ENCODE measurements at places on chromosomes 13 and 19.

- no peak for DNase-seq
These were observed 752 bp upstream of the HAS1 start for GRCh38 chr19:51724543-51724942.

DNA sequence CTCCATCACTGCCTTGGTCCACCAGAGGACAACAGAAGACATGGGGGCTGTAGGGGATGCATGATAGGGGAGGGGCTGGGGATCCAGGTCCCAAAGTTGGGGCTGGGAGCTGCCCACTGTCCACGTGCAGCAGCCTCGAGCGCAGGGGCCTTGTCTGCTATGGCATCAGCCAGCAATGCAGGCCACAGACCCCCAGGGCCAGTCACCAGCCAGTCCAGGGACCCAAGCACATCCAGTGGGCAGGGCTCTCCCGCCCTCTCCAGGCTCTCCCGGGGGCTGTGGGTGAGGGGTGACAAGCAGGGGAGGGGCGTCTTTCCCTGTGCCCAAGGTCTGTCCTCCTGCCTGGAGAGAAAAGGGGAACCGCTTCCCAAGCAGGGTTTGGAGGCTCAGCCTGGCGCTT lies 32.8 kb downstream of the PEPD start:
- DNase-seq = no peak

DNA sequence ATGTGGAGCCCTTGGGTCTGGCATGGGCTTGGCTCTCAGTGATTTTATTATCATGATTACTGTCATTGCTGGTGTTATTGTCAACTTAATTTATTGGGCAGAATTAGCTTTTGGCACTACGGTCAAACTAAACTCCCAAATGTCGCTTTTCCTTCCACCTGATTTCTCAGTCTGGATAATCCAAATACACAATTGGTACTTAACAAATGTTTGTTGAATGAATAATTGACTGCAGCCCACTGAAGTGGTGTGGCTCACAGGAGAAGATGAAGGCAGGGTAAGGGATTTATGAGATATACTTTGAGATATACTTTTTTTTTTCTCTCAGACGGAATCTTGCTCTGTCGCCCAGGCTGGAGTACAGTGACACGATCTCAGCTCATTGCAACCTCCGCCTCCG lies 1.5 kb downstream of the COLGALT1 start:
- DNase-seq = no peak

DNA sequence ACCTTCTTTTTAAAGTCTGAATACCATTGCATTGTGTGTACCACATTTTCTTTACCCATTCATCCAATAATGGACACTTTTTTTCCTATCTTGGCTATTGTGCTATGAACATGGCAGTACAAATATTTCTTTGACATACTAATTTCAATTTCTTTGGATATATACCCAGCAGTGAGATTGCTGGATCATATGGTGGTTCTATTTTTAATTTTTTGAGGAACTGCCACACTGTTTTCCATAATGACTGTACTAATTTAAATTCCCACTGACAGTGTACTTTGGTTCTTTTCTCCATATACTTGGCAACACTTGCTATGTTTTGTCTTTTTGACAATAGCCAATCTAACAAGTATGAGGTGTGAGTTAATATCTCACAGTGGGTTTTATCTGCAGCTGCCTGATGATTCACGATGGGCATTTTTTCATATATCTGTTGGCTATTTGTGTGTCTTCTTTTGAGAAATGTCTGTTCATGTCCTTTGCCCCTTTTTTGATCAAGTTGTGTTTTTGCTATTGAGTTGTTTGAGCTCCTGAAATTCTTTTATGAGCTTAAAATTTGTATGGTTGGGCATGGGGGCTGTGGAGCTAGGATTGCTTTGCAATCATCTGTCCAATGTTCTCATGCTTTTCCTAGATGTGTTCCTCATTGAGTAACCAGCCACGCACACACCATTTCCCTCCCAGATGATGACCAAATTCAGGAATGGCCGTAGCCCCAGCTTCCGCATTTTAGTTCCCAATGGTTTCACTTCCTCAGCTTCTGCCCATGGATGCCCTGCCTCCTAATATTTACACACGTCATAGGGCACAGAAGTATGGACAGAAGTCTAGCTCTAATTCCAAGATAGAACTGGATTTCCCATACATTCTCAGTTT lies 380.0 kb upstream of the SGCG start:
- DNase-seq = no peak

- no peak for DNase-seq
These were observed 7.5 kb upstream of the OR10H5 start for GRCh38 chr19:15779756-15780476.

DNA sequence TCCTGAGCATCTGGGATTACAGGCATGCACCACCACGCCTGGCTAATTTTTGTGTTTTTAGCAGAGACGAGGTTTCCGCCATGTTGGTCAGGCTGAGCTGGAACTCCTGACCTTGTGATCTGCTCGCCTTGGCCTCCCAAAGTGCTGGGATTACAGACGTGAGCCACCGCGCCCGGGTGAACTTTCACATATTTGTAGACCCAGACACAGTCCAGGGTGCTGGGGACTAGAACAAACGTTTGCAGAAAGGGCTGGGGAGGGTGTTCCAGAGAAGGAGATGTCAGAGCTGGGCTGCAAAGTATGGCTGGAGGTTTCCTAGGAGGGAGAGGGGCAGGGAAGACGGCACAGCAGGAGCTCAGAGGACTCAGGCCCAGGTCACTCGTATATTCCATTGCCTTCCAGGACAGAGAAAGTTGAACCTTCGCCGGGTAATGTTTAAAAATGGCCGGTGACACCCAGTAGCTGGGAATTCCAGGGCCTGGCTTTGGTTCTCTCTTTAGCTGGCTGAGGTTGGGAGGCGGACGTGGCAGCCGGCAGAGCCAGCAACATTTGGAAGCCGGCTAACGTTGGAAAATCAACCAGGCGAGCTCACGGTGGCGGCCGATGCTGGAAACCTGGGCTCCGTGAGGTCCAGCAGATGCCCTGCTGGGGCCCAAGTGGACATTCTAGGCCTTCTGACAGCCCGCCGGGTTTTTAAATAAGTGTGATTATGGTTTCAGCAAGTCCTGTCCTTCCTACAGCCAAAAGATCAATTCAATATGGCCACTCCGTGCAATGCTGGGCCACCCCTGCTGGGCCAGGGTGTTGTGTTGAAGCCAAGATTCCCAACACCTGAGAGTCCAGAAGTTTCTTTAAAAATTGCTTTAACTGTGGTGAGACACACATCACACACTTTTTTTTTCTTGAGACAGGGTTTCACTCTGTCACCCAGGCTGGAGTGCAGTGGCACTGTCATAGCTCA lies 41.5 kb downstream of the NFIC start:
- DNase-seq = no peak

DNA sequence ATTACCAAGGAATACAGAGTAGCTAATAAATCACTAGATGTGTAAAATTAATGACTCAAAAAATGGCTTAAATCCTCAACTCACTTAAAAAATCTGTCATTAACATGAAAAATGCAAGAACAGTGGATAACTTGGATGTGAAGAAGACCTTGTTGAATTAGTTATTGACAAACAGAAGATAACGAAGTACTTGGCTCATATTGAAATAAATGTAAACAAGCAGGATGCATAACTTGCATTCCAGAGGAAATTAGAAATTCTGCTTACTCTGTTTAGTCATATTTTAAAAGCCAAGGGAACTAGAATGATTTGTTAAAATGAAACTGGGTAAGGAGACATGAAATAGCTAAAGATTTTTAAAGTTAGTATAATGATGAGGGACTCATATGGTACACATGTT lies 1812.2 kb downstream of the PCDH9 start:
- DNase-seq = no peak

DNA sequence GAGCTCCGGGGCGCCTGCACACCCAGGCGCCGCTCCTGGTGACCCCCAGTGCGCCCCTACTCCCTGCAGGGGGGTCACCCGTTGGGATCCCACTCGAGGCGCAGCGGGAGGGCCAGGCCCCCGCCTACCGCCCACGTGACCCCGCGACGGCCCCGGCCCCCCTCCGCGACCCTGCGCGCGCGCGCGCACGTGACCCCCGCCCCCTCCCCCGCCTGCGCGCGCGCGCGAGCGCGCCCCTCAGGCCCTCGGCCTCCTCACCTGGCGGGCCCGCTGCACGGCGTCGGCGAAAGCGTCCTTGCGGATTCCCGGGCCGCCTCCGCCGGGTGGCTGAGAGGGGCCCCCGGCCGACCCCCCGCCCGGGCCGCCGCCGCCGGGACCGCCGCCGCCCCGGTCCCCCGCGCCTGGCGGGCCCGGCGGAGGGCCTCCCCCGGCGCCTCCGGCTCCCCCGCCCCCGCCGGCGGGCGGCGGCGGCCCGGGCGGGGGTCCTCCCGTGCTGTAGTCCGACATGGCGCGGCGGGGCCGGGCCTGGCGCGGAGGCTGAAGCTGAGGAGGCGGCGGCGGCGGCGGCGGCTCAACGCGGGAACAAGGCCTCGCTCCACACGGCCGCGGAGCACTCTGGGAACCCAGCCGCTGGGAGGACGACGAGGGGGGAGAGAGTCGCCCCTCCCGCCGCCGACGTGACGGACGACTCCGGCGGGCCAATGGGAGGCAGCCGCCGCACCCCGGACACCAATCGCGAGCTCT lies at the start of gene KHSRP:
TSS of gene KHSRP (minus strand) at position 617 of the 744 bp plus-strand sequence. CDS start at position 507, 110 bp downstream.
- no peak for DNase-seq

DNA sequence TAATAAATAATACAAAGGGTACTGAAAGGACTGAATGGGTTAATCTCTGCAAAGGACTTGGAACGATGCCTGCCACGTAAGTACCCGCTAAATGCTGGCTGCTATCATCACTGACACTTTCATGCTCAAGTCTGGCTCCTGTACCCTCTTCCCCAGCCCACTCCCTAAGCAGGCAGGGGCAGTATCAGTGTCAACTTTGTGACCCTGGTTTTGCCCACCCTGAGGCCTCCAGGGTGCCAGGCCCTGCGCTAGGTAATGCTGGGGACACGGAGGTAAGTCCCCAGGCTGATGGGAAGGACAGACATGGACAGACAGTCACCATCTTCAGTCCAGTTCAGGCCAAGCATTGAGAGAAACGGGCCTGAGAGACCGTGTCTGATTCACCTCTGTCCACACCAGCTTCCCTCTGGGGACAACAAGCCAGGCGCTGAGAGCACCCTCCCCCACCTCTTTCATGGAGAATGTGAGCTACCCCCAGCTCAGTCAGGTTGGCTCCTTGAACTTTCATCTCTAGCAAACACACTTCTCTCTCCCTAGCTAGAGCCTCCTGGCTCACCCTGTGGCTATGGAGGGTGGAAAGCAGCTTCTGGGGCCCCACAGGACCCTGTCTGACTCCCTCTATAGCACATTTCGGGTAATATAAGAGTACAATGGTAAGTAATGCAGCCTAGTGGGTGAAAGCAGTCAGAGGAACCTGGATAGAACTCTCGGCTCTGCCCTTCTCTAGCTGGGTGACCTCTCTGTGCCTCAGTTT lies 800 bp downstream of the ETFB start:
- DNase-seq = peak; percentile 32

GRCh38 chr13:46639033-46639981 lies 86.3 kb downstream of the LRCH1 start:
- DNase-seq = no peak

- no peak for DNase-seq
These were observed 199.4 kb upstream of the IPO5 start for GRCh38 chr13:97753942-97754670.

DNA sequence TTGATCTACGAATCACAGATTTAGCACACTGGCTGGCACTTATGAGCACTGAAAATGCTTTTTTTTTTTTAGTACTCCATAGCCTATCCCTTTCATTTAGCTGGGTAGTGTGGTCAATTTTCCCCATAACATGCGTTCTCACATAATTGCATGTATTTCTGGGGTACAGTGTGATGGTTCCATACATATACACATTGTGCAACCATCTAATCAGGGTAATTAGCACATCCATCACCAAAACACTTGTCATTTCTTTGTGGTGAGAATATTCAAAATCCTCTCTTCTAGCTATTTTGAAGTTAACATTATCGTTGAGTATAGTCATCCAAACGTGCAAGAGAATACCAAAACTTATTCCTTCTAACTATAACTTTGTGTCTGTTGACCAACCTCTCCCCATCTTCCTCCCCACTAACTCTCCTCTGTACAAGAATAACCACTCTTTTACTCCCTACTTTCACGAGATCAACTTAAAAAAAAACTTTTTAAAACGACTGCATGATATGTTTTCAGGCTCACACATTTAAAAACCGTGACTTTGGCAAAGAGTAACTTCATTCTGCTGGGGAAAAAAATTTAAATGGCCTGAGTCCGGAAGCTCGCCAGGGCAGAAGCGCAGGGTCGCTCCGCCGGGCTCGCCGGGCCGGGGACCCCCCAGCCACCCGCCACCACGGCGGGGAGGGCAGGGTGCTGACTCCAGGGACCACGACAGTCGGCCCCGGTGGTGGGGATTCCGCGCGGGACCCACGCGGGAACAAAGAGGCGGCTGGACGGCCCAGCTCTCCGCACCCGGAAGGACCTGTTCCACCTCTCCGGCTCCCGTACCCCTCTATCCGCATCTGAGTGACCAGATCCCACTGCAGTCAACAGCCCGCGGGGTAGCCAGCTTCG lies 868 bp upstream of the UBAC2 start:
- DNase-seq = no peak

- no peak for DNase-seq
These were observed 6.4 kb downstream of the DACH1 start for GRCh38 chr13:71860547-71861138.

DNA sequence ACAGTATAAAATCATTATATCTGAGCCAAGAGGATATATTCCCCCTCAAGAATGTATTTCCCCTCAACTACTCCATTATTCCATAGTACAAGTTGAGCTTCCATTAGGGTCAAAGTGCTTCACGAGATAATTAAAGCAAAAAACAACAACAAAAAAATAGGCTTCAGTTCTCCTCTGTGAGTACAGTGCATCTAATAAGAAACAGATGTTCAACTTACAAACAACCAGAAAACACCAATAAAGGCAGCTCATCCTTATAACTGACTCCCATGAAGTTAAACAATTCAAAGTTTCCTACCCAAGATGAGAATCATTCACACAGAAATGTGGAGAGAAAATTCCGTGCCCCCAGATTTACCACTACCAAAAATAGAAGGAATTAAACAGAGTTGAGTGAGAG lies 854.4 kb downstream of the PCDH9 start:
- DNase-seq = no peak

GRCh38 chr19:37964109-37964508 lies 57.1 kb downstream of the SIPA1L3 start:
- DNase-seq = no peak

DNA sequence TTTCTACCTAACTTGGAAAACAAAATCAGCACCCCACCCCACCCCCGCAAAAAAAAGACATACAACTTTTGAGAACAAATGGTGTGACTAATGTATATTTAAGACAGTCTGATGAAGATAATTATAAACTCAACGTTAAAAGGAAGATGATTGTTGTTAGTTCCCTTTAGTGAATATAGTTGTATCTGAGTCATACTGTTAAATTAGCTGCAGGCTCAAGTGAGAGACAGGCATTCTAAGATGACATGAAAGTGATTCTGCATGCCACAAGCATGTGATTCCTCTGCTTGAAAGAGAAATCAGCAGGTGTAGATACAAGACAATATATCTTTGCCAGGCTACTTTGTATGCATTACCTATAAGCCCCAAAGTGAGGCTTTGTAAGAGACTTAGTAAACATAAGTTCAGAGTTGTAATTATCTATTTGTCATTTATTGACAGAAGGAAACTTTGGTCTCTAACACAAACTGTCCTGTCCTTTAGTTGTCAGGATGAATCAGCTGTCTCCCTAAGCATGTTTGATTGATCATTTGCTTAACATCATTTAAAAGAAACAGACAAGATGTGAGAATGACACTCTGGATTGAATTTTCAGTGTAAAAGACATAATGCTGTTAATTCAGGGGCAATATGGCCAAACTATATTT lies 319.4 kb upstream of the HTR2A start:
- no peak for DNase-seq
